ENCODE measurements at places on chromosomes 1 and 21.

DNA sequence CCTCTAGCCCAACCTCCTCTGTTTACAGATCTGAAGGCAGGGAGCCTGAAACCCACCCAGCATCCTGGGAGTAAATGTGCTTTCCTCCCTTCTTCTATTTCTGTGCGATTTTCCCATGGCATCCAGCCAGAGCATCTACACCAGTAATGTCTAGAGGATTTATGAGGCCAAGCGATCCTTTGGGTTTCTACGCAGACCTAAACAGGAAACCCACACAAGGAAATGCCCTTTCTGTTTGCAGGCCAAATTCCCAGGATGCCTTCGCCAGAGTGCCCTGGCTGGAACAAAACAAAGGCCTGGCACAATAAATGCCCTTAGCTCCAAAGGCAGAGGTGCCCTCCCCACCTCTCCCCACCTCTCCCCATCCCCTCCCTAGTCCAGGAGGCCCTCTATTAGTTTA lies 110.5 kb upstream of the CDC42BPA start:
- no peak for DNase-seq

DNA sequence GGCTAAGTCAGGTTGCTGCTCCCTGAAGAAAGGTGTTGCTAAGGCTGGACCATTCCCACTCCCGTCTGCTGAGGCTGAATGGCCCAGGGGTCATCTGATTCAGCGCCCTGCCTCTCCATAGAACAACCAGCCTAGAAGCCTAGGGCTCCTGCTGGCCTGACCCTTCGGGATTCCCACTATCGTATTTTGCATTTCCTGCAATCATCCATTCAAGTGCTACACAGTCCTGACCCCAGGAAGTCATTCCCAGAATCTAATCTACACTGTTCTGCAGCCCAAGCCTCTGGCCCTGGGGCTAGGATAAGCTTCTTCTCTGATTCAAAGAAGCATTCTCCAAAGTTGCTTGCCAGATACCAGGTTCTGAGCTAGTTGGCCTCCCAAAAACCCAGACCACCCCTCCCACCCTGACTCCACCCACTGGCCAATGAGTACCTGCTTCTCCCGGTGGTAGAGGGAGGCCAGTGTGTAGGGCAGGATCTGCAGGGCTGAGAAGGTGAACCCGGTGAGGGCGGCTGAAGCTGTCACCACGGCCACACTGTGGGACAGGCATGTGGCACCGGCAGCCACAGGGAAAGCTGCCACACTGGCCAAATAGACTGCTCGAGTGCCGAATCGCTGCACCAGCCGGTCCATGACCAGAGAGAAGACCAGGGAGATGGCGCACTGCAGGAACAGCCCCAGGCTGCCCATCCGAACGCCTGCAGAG lies 18.7 kb downstream of the SLC45A3 start:
- DNase-seq = no peak

- DNase-seq = no peak
These were observed 67.1 kb upstream of the CAPZB start for GRCh38 chr1:19552291-19553010.

DNA sequence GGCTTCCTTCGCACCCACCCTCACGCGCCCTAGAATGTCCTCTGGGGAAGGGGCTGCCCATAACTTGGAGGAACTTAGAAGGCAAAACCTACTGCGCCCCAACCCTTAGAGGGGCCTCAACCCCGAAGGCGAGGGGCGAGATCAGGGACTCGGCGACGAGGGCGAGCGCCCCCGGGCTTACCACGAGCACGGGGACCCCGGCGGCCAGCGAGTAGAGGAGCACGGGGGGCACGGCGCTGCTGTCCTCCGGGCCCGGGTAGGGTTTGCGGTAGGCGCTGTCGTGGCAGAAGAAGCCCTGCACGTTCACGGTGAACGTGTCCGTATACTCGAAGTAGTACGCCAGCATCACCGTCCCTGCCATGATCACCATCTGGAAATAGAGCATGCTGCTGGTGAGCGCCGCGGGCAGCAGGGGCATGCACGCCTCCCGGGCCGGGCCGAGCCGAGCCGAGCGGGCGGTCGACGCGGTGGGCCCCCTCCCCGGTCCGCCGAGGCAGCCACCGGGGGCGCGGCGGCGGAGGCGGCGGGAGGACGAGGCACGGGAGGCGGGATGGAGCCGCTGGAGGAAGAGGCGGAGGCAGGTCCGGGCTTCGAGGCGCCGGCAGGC lies 304 bp downstream of the PLPPR5 start:
- DNase-seq = no peak

DNA sequence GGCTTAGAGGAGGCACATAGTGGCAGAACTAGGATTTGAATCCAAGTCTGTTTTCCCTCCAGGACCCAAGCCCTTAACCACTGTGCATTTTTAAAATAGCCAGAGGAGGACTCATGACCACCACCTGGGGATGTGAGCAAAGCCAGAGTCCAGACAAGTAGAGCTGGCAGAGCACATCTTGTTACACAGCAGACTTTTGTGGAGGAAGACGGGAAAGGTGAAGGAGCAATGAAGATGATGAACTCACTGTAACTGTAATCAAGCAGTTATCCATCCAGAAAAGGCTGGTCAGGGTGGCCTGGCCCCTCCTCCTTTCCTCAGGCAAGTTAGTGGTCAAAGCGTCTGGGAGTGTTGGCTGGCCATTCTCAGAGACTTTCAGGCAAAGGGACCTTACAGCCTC lies 50.9 kb downstream of the SLC44A3 start:
- DNase-seq = no peak

GRCh38 chr1:59541891-59542290 lies 245.0 kb downstream of the FGGY start:
- DNase-seq = no peak

- no peak for DNase-seq
These were observed 101.3 kb upstream of the KCNE2 start for GRCh38 chr21:34262469-34262845.

DNA sequence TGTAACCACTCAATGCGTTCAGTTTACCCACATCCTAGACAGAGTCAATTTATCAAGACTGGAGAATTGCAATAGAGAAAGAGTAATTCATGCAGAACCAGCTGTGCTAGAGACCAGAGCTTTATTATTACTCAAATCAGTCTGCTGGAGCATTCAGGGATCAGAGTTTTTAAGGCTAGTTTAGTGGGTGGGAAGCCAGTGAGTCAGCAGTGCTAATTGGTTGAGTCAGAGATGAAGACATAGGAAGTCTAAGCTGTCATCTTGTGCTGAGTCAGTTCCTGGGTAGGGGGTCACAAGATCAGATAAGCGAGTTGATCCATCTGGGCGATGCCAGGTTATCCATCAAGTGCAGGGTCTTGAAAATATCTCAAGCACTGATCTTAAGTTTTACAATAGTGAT lies 499.6 kb downstream of the MRPL39 start:
- no peak for DNase-seq

- DNase-seq = no peak
These were observed 116.0 kb downstream of the MRPL39 start for GRCh38 chr21:25491267-25491666.

- no peak for DNase-seq
These were observed 905.7 kb downstream of the PLA2G4A start for GRCh38 chr1:187734427-187734826.

DNA sequence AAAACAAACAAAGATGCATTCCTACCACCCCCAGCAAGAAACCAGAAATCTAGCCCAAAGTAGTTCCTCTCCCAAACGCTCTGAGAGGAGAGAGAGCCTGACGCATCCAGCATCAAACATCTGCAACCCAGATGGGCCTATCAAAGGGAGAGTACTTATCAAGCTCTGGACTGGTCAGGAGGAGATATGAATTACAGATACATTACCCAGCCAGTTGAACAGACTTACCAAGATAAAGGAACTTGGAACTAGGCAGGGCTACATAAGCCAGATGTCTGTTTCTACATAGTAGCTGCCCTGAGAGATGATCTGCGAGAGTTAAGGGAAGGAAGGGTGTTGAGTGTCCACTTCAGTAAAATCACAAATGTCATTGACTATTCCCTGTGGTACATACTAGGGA lies 138.4 kb downstream of the PAPPA2 start:
- DNase-seq = no peak

DNA sequence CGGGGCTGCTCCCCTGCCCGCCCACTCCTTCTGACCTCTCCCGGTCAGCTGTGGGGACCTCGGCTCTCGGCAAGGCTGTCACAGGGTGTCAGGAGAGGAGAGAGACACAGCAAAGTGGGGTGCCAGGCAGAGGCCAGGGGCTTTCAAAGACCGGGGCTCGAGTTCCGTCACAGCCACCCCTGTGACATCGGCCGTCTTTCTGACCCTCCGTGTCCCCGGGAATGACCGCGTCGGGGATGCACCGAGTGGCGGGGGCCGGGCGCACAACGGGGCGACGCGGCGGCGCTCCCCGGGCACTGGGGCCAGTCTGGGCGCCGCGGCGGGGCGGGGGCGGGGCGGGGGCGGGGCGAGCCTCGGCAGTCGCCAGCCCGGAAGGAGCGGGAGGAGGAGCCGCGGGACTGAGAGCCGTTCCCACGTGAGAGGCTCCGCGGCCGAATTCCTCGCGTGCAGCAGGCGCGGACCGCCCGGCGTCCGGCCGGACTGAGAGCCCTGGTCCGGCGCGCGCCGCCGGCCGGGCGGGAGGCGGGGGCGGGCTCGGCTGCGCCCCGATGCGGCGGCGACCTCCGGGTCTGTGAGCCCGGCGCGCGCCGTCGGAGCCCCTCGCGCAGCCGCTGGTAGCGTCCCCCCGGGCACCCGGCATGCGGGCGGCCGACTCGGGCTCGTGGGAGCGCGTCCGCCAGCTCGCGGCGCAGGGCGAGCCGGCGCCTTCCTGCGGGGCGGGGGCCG lies 229.7 kb upstream of the TMEM51 start:
- DNase-seq = no peak

DNA sequence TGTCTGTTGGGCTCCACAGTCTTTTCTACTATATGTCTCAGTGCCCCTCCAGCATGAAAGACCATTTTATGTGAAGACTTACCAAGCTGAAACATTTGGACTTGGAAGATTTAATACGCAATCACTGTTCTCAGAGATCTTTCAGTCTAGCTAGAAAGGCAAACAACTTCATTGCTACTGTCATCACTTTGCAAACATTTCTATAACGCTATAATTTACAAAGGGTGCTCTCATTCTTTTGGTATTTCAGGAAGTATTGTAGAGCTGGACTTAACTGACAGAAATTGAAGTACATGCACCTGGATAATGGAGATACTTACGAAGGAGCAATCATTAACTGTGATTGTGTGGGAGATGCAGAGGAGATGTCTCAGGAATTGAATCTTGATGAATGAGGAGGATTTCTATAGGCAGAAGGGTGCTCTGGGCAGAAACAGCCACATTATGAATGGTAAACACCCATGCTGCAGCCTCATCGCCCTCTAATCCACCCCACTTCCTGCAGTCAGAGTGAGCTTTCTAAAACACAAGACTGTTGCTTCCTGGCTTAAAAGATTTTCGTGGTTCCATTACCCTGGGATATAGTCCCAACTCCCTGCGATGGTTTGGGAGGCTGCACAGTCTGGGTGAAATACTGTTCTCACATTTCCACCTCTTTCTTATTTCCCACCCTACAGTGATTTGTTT lies 75.1 kb upstream of the GNG12 start:
- DNase-seq = no peak

Measured in hematopoietic multipotent progenitor cell treated with erythropoietin and hydrocortisone succinate and interleukin-3 and kit ligand, for 15 days (in vitro differentiated cells).